Airway epithelial cell (primary cell): ENCODE measurements at places on chromosomes 11 and 22. TPM values are rescaled to one million over a fixed set of nuclear protein-coding genes. Genes with fewer than 3 reads are reported as not detected.

Gene OR52E5
- not detected in 2 replicates for total RNA-seq

Gene SLC22A9
- total RNA-seq: not detected in 2 replicates

Gene DENND6B
- 0.37 and 1.3 TPM in 2 replicates for total RNA-seq

Gene TCN2
- 3.0 and 4.4 TPM in 2 replicates for total RNA-seq

Gene CNIH2
- not detected in 2 replicates for total RNA-seq

Gene CATSPERZ
- 0.63 TPM in 1 of 2 replicates, not detected in the other for total RNA-seq

Gene PRR5L
- 7.5 and 13.2 TPM in 2 replicates for total RNA-seq

Gene PKDREJ
- under 0.01 TPM in 1 of 2 replicates, not detected in the other for total RNA-seq

Gene OR51B5
- not detected in 2 replicates for total RNA-seq

Gene MUC2
- total RNA-seq: not detected in 2 replicates

Gene GSTP1
- total RNA-seq: 3,208 and 4,619 TPM in 2 replicates

Gene FJX1
- 72.9 and 76.9 TPM in 2 replicates for total RNA-seq

Gene MRGPRE
- not detected in 2 replicates for total RNA-seq

Gene APOL4
- 0.56 and 0.65 TPM in 2 replicates for total RNA-seq

Gene ARHGAP42
- 1.6 and 2.9 TPM in 2 replicates for total RNA-seq

Gene ZNF215
- total RNA-seq: 3.5 and 4.0 TPM in 2 replicates

Gene TMEM9B
- total RNA-seq: 39.9 and 45.0 TPM in 2 replicates

Gene LARGE1
- total RNA-seq: 2.5 and 3.5 TPM in 2 replicates

Gene JAML
- not detected in 2 replicates for total RNA-seq

Gene DEFB131B
- total RNA-seq: not detected in 2 replicates

Gene TMEM225
- total RNA-seq: not detected in 2 replicates

Gene OR8A1
- total RNA-seq: not detected in 2 replicates

Gene GLB1L2
- 2.9 and 4.0 TPM in 2 replicates for total RNA-seq

Gene APOL6
- 1.7 and 2.4 TPM in 2 replicates for total RNA-seq

Gene PDGFD
- 0.28 and 1.9 TPM in 2 replicates for total RNA-seq

Gene RTCB
- total RNA-seq: 81.7 and 89.5 TPM in 2 replicates

Gene PLAAT4
- 1.1 and 2.9 TPM in 2 replicates for total RNA-seq

Gene PHOX2A
- total RNA-seq: not detected in 2 replicates

Gene BBOX1
- total RNA-seq: 12.8 and 13.2 TPM in 2 replicates

Gene BIRC3
- 1.5 TPM in 2 replicates for total RNA-seq

Gene SMPD1
- total RNA-seq: 8.1 and 9.6 TPM in 2 replicates

Gene SLC36A4
- total RNA-seq: 3.4 and 5.7 TPM in 2 replicates

Gene CEP126
- 1.1 and 1.4 TPM in 2 replicates for total RNA-seq

Gene PGM2L1
- total RNA-seq: 1.4 and 2.0 TPM in 2 replicates

Gene SCO2
- total RNA-seq: 1.8 TPM in 1 of 2 replicates, not detected in the other

Gene FOLH1
- total RNA-seq: 0.63 TPM in 1 of 2 replicates, not detected in the other

Gene SLC37A2
- 22.3 and 26.1 TPM in 2 replicates for total RNA-seq

Gene MED19
- 7.3 and 18.8 TPM in 2 replicates for total RNA-seq

Gene LRRC74B
- total RNA-seq: not detected in 2 replicates

Gene CDKN1C
- 5.7 and 11.9 TPM in 2 replicates for total RNA-seq

Gene EIF3M
- total RNA-seq: 544 and 577 TPM in 2 replicates

Gene C1QTNF4
- 0.09 and 0.92 TPM in 2 replicates for total RNA-seq

Gene BANF1
- 120 and 130 TPM in 2 replicates for total RNA-seq

Gene GAL3ST1
- total RNA-seq: not detected in 2 replicates

Gene C11orf21
- total RNA-seq: not detected in 2 replicates

Gene CCDC89
- not detected in 2 replicates for total RNA-seq

Gene RAB36
- total RNA-seq: 2.7 and 4.7 TPM in 2 replicates

Gene ACR
- not detected in 2 replicates for total RNA-seq

Gene BTG4
- not detected in 2 replicates for total RNA-seq

Gene ZC3H12C
- total RNA-seq: 3.9 and 5.1 TPM in 2 replicates

Gene PLAAT3
- 0.56 TPM in 1 of 2 replicates, not detected in the other for total RNA-seq
